Renal cortex interstitium (tissue), 15 donors: ENCODE measurements at places on chromosomes 3 and 15.
A peak's percentile ranks its signal among the peaks of the same experiment; 100 is the strongest.

DNA sequence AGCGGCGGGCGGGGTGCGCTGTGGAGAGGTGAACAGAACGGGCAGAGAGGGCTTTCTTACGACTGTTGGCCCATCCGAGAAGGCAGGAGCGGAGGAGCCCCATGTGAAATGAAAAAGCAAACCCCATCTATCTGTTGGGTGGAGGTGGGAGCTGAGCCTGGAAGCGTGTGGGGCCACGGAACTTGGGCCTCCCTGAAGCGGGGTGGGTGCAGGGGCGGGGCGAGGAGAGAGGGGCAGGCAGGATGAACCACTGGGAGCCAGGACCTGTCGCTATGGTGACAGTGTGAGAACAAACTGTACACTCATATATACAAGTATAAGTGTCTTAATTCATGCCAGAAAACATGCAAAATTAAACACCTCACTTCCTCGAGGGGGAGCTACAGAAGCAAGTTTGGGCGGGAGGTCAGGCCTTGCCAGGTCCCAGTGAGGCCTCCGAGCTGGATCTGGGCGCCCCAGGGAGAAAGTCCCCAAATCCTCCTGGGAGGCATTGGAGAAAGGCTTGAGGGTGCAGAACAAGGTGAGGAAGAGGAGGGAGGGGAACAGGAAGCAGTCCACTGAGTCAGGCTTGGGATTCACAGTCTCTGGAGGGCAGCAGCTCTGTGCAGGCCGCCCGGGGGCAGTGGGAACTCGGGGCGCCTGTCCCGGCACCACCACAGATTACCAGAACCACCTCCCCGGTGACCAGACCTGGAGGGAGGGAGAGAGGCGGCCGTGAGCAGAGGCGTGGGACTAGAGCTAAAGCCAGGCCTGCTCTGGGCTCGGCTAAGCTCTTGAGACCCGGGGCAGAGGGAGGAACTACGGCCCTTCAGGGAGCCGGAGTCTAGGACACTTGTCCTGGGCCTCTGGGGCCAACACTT, 34.8 kb downstream of the RBPMS2 start:
- peak; percentile 44 for DNase-seq

- DNase-seq, result no peak
Measured at GRCh38 chr3:11206316-11206715, 52.0 kb downstream of the HRH1 start.

GRCh38 chr3:107222907-107223306, 154.3 kb upstream of the CCDC54 start:
- no peak for DNase-seq

DNA sequence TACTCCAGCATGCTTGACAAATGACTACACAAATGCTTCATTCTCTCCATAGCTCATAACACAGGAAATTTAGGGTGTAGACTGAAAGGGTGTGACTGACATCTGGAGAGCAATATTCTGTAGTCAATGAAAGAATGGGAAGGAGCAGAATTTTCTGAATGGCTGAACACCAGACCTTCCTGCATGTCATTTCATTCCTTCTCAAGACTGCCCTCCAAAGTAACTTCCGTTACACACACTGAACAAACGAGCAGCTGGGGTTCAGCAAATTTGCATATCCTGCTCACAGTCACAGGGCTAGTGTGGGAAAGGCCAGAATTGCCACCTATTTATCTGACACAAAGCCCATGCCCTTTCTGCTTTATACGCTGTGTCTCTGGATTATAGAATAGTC, 325.0 kb upstream of the CFAP20DC start:
- DNase-seq, result no peak

GRCh38 chr3:127469760-127470159, 120.8 kb downstream of the TPRA1 start:
- no peak for DNase-seq
